ENCODE measurements at places on chromosomes 2 and 18.
A peak's percentile ranks its signal among the peaks of the same experiment; 100 is the strongest.

GRCh38 chr2:219072741-219073250 is 12.1 kb upstream of the IHH start:
- DNase-seq, result no peak

GRCh38 chr18:40612356-40612755 is 1342.7 kb upstream of the PIK3C3 start:
- DNase-seq, result no peak

DNA sequence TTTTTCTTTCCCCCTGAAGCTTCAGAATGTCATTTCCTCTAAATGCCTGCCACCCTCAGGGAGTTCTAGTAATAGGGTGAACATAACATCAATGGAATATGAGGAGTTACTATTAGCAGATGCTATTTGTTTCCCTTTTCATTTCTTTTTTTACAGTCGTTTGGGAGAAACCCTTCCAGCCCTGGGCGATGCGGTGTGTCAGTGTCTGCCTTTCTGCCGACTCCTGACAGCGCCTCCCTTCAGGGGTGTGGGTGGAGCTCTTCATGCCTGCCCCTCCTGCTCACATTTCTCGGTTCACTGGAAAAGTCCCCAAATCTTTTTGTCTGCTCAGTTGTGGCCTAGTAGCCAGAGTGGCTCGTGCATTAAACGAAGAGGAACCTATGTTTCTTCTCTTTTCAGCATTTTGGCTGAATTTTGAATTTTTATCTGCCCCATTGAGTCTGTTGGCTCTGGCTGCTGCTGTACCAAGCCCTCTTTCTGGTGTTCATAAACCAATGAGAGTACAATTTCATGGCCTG is 72.3 kb downstream of the FMNL2 start:
- DNase-seq, result peak; percentile 60

DNA sequence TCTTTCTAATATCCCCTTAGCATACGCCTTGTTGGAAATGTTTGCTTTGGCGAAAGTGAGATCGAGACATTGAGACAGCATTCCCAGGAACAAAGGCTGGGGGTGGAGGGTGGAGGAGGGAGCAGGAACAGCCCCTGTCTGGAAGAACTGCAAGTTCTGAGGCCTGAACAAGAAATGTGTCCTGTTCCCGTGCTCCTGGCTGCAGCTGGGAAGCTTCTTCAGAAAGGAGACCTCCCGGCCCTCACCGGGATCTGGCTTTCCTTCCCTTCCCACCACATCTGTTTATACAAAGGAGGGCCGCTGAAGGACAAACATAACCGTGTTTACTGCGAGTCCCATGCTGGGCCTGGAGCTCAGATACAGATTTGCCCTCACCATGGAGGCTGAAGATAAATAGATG is 35.9 kb downstream of the AFF3 start:
- DNase-seq, result no peak
